ENCODE measurements at places on chromosomes 4 and X.

GRCh38 chr4:167787231-167787630 lies 305.1 kb upstream of the ANXA10 start:
- DNase-seq = no peak

DNA sequence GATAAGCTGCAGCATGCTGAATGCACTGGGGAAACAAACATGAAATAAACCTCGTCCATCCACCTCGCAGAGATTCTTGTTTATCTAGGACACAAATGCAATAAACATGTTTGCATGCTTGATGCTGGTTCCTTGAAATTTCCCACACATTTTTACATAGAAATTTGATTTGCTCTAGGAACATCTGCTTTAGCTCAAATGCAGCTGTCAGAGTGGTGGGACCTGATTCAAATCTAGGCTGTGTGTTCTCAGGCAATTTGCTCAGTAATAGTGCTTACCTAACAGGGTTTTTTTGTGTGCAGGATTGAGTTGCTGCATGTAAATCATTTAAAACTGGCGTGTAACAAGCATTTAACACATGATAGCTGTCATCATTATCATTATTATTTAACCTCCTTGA lies 293.1 kb downstream of the QDPR start:
- DNase-seq = no peak

DNA sequence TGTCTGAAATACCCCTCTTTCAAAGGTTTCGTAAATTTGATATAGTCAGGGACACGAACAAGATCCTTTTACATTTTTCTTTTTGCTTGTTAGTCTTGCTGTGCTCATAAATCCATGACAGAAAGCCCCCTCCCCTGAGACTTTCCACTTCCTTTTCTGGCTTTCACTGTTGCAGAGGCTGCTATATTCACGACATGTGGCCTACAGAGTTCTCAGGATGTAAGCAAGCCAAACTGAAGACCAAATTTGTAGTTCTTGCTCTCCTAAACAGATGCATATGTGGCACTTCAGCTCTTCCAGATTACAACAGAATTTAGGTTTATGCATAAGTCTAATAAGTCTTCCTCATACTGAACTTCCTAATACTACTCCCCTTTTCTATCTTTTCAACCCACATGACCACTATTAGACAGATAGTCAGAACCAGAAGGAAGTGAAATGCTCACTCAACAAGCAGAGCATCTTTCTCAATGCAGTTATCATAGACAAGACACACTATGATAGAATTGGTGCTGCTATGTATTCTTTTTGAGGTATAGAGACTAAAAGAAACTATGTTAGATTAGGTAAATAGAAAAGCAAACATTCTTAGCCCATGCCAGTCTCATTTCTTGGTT lies 15.0 kb downstream of the BTK start:
- no peak for DNase-seq

DNA sequence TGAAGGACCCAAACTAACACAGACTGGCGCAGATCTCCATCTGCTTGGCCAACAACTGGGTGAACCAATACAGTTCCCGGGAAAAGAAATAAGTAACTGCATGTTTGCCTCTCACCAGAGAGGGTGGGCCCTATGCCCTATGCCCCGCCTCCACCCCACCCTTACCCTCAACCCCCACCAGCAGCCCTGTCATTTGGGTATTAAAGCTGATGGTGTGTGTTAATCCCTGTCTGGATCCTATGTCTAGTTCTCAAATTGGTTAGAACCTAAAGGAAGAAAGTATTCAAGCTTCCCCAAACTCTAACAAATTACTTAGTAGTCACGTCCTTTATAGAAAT lies 19.0 kb downstream of the SMPX start:
- DNase-seq = no peak

GRCh38 chrX:39703307-39703706 lies 394.5 kb downstream of the BCOR start:
- DNase-seq = no peak

All from activated CD4-positive, alpha-beta T cell treated with anti-CD3 and anti-CD28 coated beads for 1 hour (primary cell).